ENCODE measurements at places on chromosomes 4 and X.

GRCh38 chr4:187499956-187500355 is 495.6 kb upstream of the ZFP42 start:
- DNase-seq: no peak

DNA sequence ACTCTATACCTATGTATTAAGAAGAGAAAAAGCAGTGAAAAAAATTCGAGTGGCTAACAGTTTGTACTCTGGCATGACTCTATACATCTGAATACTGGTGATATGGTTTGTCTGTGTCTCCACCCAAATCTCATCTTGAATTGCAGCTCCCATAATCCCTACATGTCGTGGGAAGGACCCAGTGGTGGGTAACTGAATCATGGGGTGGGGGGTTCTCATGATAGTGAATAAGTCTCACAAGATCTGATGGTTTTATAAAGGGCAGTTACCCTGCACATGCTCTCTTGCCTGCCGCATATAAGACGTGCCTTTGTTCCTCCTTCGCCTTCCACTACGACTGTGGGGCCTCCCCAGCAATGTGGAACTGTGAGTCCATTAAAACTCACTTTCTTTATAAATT is 70.4 kb downstream of the LRBA start:
- no peak for DNase-seq

- no peak for DNase-seq
Measured at GRCh38 chrX:112935029-112935428, 94.4 kb upstream of the AMOT start.

- DNase-seq: no peak
Measured at GRCh38 chr4:135670548-135670947, 1469.0 kb upstream of the PABPC4L start.

DNA sequence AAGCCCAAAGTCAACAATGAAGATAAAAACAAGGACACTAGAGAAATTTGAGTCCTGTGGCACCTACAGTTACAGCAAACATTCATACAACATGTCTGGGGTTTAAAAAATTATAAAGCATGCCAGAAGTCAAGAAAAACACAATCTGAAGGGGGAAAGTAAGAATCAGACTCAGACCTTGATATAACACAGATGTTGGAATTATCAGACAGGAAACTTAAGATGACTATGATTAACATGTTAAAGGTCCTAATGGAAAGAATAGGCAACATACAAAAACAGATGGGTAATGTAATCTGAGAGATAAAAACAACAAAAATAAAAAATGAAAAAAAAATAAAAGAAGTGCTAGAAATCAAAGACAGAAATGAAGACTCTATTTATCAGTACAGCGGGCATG is 446.5 kb downstream of the SPRY1 start:
- DNase-seq: no peak

- DNase-seq: no peak
Measured at GRCh38 chr4:3233391-3234071, 15.4 kb upstream of the MSANTD1 start.

- DNase-seq: peak; percentile 87
Measured at GRCh38 chr4:53767482-53767881, 176.2 kb upstream of the LNX1 start.

DNA sequence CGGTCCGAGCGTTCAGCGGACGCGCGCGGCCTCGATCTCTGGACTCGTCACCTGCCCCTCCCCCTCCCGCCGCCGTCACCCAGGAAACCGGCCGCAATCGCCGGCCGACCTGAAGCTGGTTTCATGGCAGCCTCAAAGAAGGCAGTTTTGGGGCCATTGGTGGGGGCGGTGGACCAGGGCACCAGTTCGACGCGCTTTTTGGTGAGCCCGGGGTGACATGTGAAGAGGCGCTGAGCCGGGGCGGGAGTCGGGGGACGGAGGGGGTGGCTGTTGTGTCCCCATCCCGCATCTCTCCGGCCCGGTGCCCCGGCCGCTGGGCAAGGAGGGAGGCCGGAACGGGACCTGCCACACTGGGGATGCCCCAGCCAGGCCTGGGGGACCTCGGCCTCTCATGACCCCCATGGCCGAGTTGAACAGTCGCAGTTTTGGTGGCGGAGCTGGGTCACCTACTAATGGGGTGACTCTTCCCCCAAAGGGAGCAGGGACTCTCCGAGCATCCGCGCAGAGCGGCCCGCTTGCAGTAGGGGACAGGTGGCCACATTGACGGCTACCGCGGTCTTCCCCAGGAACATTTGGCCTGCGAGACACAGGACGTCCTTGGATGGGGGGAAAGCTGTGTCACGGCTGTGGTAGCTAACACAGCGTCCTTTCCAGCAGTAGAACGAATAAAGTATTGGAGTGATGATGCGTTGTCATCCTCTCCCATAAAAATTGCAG is at the start of gene GK:
GK (plus strand) TSS at position 9 of the 717 bp plus-strand sequence; CDS start at position 124, 115 bp downstream.
- no peak for DNase-seq

- no peak for DNase-seq
Measured at GRCh38 chr4:115119804-115120352, 6.5 kb upstream of the NDST4 start.

DNA sequence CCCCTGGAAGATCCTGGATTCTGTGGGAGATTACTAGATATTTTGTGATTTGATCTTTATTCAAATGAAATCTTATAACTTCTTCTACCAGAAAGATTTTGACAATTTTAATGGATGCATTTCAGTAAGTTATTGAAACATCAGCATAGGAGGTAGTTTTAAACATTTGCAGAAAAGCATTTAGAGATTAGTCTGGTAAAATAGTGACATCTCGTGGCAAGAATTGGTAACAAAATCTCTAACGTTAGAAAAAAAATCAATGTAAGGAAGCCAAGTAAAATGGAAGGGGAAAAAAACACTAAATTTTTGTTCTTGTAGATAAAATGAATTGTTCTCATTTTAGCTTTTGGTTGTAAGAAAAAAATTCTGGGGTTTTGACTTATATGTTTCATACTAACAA is 73.3 kb downstream of the TASL start:
- peak; percentile 3 for DNase-seq

GRCh38 chr4:82043081-82043808 is 330.5 kb downstream of the HNRNPD start:
- no peak for DNase-seq

DNA sequence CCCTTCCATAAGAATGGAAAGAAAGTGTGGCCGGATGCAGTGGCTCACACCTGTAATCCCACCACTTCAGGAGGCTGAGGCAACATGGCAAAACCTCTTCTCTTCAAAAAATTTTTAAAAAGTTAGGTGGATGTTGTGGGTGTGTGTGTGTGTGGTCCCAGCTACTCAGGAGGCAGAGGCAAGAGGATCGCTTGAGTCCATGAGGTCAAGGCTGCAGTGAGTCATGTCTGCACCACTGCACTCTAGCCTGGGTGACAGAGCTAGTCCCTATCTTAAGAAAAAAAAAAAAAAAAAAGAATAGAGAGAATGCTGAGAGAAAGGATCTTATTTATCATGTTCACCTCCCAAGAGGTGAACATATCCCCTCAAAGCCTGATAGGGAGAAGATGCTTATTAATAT is 492.1 kb upstream of the SMIM31 start:
- no peak for DNase-seq
